ENCODE measurements at places on chromosomes 6 and 20. TPM values are rescaled to one million over a fixed set of nuclear protein-coding genes. Genes with fewer than 3 reads are reported as not detected.
A peak's percentile ranks its signal among the peaks of the same experiment; 100 is the strongest.

DNA sequence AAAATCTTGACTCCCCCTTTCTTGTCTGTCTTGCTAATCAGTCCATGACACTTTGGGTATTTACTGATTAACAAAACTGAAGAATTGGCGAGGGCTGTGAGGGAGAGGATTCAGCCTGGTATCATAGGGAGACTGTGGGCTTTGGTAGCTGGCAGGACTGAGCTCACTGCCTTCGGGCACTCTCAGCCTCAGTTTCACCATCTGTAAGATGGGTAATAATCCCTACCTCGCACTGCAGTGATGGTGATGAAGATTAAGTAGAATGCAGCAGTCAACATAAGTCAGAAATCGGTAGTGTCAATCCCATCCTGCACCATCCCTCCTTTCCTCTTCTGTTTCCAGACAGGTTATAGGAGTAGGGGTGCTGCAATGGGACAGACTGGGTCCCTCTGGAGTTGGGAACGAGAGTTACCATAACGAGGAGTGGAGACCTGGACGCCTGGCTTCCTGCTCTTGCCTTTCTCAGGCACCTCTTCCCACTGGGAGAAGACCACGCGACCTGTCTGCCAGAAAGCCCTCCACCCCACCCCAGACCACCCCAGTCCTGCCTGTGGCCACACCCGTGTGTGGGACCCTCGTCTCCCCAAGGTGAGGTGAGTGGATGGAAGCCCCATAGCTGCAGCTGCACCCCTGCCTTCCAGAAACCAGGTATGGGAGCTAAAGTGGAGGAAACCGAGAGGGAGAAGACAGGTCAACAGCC, 99.1 kb downstream of the SNX5 start:
- no peak for DNase-seq

DNA sequence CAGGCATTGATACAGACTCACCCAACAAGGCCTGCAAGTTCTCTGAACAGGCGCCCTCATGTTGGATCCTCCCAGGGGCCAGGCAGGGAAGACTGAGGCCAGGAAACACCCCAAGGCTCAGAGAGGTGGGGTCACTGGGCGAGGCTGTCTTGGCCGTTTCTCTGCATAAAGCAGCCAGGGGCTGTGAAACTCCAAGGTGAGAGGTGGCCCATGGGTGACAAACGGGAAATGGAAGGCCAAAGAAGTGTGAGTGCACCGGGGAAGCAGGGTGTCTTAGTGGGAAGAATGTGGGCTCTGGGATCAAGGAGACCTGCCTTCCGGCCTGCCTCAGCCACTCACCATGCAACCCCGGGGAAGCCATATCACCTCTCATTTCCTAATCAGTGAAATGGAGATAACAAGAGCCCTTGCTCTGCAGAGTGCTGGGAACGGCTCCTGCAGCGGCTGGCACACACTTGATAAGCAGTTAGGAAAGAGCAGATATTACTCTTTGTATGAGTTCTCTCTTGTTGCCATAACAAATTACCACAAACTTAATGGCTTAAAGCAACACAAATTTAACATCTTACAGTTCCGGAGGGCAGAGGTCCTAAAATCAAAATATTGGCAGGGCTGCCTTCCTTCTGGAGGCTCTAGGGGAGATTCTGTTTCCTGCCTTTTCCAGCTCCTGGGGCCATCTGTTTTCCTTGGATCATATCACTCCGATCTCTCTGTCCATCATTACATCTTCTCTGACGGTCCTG, 168.6 kb downstream of the NFATC2 start:
- DNase-seq = no peak

GRCh38 chr6:47915017-47915416, 133.2 kb downstream of the OPN5 start:
- DNase-seq = no peak

DNA sequence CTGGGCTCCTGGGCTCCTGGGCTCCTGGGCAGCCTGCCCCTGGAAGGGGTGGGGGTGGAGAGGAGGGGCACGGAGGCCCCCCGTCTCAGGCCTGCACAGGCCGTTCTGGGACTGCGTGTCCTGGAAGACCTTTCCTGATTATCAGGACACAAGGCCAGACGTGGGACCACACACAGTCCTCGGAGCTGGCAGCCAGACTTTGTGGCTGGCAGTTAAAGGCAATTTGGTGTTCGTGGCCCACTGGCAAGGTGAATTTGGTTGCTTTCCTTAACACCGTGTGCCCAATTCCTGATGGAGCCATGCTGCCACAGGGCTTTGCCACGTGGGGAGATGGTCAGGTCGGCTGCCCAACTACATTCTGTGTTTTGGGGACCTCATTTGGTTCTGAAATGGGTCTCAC, 113.5 kb downstream of the SMOC2 start:
- no peak for DNase-seq

DNA sequence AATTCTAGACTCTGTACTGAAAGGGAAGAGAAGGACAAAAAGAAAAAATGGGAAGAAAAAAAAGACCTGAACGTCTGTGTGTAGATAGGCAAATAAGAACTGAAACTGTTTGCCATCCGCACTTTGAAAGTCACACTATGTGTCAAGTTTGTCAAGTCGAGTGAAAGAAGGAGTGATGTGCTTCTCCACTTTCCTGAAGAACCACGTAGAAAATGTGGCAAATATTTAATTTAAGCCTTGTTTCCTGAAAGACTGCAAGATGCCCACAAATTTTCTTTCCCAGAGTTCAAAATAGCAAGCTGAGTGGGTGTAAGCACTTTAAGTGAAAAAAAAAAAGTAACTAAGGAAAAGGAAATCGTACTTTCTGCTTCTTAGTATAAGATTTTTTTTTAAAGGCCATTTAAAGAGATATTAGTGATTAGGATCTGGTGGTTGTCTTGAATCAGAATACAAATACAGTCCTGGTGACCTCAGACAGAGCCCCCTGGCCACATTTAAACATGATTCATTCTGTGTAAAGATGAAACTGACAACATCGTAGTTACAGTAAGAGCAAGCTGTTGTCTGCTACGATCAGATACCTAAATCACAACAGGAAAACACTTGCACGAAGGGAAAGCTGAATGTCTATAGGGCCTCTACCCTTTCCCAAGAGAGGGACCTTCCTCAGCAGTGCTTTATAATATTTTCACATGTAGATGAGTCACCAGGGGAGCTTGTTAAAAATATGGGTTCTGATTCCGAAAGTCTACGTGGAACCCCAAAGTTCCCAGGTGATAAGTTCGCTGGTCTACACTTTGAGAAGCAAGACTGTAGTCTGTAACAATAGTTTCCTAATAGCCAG, 102.3 kb downstream of the HIVEP2 start:
- peak; percentile 32 for DNase-seq

DNA sequence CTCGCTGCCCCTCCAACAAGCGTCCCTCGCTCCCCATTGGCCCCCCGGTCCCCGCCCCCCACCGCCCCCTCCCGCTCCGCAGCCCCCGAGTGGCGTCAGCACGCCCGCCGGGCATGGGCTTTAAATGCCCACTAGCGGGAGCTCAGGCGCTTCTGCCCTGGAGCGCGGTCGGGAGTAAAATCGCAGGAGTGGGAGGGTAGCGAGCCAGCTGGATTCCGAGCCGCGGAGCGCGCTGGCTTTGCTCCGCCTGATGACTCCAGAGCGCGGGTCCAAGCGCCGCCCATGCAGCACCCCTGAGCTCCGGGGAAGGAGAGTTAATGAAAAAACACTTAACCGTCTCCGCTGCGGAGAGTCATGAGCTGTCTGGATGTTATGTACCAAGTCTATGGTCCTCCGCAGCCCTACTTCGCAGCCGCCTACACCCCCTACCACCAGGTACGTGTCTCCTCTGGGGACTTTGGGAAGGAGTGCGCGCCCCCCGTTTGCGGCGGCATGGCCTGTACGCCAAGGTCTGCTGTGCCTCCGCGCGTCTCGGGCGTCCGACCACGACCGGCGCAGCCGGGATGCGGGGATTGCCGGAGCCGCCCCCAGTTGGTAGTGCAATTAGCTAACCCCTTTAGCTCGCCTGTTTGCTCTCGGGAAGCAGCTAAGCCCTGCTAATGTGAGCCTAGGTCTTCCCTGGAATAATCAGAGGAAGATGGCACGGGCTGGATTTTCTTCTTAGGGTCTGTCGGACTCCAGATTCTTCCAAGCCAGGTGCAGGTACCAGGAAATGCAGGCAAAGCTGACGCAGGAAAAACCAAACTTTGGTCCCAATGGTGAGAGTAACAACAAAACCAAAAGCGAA, at the start of gene VGLL2:
Gene VGLL2, plus strand, starts transcription at position 149 of the 847 bp plus-strand sequence. Its CDS starts 206 bp downstream, at position 355.
- DNase-seq = peak; percentile 4

GRCh38 chr6:134114918-134115714, 62.7 kb upstream of the SLC2A12 start:
- DNase-seq = no peak

DNA sequence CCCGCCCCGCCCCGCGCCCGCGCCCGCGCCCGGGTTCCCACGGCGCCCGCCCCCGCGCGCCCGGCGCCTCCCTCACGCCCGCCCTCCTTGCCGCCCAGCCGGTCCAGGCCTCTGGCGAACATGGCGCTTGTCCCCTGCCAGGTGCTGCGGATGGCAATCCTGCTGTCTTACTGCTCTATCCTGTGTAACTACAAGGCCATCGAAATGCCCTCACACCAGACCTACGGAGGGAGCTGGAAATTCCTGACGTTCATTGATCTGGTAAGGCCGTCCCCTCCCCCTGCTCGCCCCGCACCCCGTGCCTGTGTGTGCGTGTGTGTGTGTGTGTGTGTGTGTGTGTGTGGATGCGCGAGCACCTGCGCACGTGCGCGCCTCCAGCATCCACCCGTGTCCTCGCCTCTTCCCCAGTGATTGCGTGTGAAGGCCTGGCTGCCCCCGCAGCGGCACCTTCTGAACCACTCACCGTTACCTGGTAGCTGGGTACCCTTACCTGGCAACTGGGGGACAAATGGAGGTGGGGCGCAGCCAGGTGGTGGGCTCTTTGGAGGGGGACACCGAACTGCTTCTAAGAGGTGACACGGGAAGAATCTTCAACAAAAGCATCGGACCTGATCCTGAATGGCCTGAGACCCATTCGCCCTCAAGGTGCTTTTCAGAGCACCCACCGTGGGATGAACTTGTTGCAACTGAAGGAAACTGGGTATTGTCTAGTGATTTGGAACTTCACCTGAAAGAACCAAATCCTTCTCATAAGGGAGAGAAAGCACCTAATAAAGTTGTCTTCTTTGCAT, at the start of gene AIG1:
Gene AIG1, plus strand, starts transcription at position 84 of the 791 bp plus-strand sequence. Its CDS starts 37 bp downstream, at position 121.
- no peak for DNase-seq

- DNase-seq = peak; percentile 25
These were observed 6.5 kb upstream of the KIAA1586 start for GRCh38 chr6:57040011-57040410.

GRCh38 chr20:17315407-17316231, 88.8 kb downstream of the PCSK2 start:
- no peak for DNase-seq

DNA sequence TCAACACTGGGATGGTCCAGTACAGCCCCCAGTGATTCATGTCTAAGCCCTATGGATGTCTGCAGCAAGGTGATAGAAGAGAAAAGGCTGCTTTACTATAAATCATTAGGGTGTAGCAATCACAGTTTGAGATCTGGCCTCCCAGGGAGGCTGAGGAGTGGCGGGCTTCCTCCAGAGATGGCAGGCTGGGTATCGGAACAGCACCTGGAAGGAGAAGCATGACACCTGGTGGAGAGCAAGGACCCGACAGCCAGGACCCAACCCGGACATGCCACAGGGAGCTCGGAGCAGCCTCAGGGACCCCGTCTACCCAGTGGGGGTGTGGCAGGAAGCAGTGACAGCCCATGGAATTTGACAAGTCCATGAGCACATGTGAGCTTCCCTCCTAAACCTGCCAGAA, 114.8 kb upstream of the CD93 start:
- DNase-seq = peak; percentile 13

DNA sequence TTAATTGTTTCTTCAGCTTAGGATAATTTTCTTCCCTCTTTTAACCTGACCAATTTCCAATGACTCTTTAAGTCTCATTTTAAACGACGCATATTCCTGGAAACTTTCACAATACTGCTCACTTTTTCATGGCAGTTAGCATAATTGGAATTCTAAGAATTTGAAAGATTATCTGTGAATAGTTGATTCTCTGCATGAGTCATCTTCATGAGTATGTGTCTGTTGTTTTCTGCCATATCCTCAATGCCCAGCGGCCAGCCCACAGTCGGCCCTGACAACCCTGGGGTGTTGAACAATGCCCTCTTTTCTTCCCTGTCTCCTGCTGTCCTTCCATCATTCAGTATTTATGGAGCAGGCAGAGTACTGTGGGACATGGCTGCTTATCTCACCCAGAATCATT, 554.2 kb downstream of the CDH26 start:
- DNase-seq = peak; percentile 96

- DNase-seq = no peak
These were observed 92.4 kb downstream of the GJA10 start for GRCh38 chr6:89986650-89987074.

DNA sequence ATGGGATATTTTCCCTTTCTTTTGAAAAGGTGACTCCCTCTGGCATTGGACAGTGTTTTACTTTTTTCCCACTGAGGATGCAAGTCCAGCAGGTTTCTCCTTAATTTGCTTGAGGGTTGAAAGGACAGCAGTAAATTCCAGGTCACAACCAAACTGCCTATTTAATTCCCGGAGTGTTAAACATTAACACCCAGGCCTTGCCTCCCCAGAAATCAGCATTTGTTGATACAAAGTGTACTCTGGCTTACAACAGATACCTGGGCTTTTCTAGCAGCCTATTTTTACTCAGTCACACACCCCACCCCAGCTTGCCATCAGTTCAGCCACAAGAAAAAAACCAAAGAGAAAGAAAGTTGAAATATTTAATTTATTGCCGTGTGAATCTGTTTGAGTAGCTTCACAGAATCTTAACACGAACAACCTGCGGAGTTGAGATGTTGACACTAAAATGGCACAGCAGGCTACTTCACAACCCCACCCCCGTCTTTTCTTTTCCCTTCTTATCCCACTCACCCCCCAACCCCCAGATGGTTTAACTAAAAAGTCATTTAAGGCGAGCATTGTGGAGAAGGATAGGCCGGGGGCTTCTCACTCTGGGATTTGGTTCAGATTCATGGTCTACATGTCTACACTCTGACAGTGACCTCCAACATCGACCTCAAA, 45.7 kb downstream of the MYLIP start:
- DNase-seq = no peak

GRCh38 chr6:97656236-97656635, 373.2 kb upstream of the MMS22L start:
- DNase-seq = no peak

GRCh38 chr6:9623985-9624384, 790.9 kb downstream of the TFAP2A start:
- DNase-seq = peak; percentile 54

PTCHD4 gene
- 8.4 TPM for total RNA-seq

AKAP12 gene
- 24.6 TPM for total RNA-seq

RHAG gene
- not detected for total RNA-seq

IMPG1 gene
- total RNA-seq = not detected

HSD17B8 gene
- 8.0 TPM for total RNA-seq

All from SK-MEL-5 (cell line).